ENCODE measurements at places on chromosomes 4 and X.

DNA sequence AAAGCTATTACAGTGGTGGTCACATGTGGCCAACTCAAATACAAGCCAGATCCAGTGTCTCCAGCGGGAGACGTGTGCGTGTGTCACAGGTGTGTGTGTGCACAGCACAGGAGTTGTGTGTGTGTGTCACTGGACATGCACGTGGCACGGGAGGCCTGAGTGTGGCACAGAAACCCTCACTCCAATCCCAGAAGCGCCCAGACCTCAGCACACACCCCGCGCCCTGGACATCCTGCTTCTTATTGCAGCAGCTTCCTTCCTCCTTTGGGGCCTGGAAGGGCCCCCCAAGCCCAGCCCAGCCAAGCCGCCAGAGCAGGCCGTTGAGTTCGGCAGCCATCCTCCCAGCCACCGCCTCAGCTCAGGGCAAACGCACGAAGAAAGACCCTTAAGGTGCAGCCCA is 37.9 kb downstream of the ACOX3 start:
- DNase-seq = no peak

DNA sequence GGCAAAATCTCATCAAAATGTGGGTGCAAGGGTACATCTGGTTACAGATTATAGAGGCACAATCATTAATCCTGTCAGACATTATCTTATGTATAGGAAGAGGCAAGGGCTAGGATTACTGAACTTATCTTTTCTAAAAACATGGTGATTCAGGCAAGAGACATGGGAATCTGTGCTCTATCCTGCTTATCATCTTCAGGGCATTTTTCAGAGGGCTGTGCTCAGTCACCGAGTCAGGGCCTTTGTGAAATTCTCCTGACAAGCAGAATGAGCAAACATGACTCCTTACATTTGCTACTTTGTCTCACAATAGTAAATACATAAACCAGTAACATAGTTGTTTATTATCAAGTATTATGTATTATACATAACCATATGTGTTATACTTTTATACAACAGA is 84.2 kb upstream of the KCTD8 start:
- DNase-seq = no peak

DNA sequence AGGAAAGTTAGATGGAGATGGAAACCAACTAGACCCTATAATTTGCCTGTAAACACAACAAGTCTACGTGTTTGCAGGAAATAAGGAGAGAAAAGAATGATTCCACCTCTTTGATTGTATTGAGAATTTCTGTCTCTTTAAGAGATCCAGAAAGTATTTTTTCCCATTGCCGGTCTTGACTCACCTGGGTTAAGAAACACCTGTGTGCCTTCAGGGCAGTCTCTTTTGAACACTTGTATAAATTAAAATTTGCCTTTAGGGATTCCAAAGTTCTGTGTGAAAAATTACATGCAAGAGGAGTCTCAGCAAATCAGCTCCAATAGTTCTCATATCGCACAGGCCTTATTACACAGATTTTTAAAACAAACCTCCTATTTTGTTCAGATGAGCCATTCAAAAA is 46.0 kb upstream of the SMAD1 start:
- DNase-seq = no peak

- DNase-seq = no peak
Observed at GRCh38 chr4:15756361-15756861, 21.7 kb upstream of the CD38 start.

DNA sequence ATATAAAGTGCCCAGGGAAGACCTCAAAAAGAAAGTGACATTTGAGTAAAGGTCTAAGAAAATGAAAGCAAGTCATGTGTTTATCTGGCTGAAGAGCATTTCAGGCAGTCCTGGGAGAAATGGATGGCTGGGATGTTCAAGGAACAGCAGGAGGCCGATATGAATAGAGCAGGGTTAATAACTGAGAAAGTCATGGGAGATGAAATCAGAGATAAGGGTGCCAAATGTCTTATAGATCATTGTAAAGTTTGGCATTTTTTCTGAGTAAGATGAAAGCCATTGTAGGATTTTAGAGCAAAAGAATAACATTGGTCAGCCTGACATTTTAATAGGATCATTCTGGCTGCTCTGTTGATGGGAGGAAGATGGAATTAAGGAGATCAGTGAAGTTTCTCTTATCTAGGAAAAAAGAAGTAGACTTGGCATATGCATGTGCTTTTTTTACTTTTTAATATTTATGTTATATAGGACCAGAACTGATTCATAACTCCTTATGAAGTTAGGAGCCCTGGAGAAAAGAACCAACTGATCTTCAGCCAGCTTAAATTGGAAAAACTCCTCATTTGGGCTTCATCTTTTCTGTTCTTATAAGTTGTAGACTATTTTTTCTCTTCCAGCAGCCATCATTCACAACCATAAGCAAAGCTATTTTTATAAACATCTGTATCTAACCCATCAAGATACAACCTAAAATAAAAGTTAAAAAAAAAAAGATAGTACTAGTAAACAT is 18.6 kb downstream of the AIMP1 start:
- DNase-seq = no peak

DNA sequence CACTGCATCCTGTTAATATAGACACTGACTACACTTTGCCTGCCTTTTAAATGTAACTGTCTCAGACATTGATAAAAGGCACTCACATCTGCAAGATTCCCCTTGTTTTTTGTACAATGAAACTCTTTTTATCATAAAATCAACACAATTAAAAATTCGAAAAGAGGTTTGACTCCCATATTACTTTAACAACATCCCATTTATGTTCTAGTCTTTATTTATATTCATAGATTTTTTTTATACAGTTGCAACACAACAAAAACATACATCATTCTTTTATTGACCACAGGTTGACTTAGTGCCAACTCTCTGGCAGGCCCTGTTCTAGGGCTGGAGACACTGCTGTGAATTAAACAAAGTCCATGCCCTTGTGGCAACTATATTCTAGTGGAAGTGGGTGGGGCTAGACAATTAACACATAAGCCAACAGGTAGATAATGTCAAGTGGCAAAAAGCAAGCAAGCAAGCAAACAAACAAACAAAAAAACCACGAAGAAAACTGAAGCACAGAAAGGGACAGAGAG is 36.8 kb downstream of the ANK2 start:
- no peak for DNase-seq

All from NCI-H1694 (cell line).